ENCODE measurements at places on chromosomes 3 and 15.

- peak; percentile 14 for DNase-seq
Observed at GRCh38 chr15:22979238-22980188, 655 bp downstream of the CYFIP1 start.

DNA sequence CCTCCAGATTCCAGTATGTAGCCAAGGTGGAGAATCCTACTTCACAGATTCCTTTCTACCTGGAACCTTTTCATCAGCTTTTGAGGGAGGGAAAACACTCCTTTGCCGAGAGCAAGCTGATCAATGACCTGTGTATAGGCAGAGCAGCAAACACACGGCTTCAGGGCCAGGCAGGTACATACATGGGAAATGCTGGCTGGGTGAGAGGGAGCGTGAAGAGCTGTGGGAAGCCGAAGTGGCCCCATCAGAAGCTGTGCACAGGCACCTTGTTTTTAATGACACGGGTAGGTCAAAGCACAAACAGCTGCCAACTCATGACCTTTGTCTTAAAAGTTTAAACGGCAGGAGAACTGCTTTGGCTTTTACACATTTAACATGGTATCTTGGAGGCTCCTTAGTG is 25.3 kb downstream of the STARD5 start:
- DNase-seq: no peak

DNA sequence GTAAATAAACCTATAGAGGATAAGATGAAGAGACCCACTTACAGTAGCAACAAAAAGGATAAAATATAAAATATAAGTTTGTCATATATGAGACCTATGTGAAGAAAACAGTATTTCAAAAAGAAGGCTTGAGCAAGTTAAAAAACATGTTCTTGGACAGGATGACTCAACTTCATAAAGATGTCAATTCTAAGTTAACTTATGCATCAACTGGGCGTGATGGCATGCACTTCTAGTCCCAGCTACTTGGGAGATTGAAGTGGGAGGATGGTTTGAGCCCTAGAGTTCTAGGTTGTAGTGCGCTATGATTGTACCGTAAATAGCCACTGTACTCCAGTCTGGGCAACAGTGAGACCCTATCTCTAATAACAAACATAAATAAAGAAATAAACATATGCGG is 59.7 kb downstream of the PDCD6IP start:
- no peak for DNase-seq

DNA sequence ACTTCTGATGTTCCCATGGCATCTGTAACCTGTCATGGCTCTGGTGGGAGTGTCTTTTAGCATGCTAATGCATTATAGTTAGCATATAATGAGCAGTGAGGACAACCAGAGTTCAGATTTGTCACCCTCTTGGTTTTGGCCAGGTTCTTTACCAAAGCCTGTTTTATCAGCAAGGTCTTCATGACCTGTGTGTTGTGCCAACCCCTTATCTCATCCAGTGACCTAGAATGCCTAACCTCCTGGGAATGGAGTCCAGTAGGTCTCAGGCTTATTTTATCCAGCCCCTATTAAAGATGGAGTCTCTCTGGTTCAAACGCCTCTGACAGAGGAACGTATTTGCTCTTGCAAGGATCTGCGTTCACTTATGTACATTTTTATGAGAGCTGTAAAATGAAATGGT is 60.3 kb upstream of the UTS2B start:
- DNase-seq: no peak

GRCh38 chr15:87722941-87723691 is 533.4 kb downstream of the NTRK3 start:
- no peak for DNase-seq

DNA sequence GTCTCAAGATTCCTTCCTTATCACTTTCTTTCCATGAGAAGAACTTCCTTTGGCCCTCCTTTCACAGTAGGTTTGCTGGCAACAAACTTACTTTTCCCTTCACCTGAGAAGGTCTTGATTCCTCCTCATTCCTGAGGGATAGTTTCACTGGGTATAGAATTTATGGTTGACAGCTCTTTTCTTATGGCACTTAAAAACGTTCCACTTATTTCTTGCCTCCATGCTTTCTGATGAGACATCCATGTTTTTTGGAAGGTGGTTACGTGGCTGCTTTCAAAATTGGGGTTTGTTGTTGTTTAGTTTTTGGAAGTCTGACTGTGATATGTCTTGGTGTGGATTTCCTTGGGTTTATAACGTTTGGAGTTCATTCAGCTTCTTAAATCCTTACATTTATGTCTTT is 8.2 kb upstream of the PLXNA1 start:
- DNase-seq: no peak

DNA sequence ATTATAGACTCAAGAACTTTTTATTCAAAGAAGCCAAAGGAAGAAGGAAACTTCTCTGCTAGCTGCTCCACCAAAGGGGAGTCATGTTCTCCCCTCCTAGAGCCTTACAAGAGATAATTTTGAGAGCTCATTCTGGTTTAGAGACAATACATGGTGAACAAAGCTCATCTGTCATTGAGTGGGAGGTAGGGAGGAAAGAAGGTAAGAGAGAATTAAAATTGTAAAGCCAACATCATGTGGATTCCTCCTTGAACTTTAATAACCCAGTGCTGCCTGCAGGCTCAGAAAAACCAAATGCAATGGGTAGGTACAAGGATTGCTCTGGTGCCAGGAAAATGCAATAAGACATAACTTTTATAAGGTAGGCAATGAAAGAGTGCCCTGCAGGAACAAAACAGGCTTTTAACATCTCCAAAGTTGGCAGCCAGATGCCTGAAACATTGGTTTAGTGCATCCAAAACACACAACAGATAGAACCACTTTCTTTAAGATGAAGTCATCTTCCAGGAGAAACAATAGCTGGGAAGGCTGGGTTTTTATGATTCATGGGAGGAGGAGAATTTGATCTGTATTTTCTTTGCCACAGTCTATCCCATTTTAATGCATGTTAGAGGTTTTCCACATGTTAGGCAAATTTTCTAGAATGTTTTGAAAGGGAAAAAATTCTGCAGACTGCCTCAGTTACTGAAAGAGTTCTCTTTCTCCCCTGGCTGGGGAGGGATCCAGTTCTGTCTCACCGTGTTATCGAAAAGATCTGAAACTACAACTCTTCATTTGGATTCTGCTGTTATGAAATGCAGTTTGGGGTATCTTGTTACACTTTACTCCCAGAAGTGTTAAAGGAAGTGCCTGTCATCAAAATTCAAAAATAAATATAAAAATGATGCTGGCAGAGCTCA is 11.3 kb upstream of the ARHGEF3 start:
- no peak for DNase-seq

GRCh38 chr3:42730294-42730693 is 27.7 kb upstream of the HHATL start:
- DNase-seq: no peak

DNA sequence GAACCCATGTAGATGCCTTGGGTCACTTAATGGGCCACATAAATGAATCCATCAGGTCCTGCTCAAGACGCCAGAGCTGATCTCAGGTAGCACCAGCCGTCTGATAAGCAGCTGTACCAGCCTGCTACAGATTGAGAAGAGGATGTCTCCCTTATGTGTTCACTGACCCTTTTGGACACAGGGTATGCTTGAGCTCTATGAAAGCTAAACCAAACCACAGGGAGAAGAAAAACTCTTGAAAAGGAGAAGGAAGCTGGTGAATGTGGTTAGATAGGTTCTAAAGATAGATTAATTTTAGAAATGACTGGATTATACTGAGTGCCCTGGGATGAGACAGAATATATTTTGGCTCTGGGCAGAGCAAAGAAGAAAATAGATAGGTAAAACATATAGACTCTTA is 187.5 kb downstream of the SPATA16 start:
- no peak for DNase-seq

DNA sequence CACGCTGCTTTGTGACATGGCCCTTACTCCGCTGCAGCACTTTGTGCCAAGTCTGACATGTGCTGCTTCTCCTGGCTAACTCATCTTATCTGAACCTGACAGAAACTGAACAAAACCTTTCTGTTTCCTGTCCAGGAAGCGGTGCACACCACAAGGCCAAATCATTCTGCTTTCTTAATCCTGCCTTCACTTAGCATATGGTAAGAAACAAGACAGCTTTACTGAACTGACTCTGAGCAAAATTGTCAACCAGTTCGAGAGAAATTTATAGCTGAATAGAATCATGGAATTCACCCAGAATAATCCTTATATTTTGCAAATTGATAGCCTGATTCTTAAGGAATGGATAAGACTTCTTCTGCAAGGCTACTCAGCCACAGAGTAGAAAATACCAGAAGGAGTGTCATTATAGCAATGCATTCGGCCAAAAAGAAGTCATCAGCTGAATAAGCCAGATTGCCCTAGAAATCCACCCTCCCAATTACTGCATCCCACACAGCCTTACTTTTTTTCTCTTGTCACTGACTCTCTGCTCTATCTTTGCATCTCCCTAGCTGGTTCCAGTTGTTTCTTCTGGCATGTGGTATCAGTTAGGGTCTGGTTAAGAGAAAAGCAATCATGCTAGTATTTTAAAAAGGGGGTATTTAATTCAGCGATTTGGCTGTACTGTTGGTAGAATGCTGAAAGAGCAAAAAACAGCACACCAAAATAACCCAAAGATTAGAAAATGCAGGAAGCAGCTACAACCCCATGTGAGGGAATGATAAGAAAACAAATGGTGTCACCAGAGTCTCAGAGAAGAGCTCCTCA is 41.6 kb upstream of the STRIT1 start:
- no peak for DNase-seq

GRCh38 chr3:6260551-6261191 is 600.2 kb upstream of the GRM7 start:
- DNase-seq: no peak

GRCh38 chr3:112314649-112315048 is 18.3 kb upstream of the CD200 start:
- no peak for DNase-seq

GRCh38 chr3:125683067-125683829 is 88.0 kb upstream of the OSBPL11 start:
- DNase-seq: no peak

DNA sequence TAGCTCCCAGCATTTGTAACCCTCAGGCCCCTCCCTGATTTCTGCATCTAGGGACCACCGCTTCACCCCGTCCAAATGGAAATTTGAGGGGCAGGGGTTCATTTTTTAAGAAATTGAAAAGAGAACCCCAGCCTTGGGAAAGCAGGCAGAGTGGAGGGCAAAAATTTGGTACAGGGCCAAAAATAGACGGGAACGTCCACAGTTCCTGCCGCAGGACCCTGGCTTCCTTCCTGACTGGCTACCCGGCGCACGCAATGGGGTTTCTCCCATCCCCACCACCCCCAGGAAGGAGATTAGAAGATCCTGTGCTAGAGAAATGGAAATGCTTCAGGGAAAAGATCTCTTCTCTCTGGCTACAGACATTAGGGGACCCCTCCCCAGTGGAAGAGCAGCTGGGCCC is 20.9 kb downstream of the GP9 start:
- DNase-seq: no peak

DNA sequence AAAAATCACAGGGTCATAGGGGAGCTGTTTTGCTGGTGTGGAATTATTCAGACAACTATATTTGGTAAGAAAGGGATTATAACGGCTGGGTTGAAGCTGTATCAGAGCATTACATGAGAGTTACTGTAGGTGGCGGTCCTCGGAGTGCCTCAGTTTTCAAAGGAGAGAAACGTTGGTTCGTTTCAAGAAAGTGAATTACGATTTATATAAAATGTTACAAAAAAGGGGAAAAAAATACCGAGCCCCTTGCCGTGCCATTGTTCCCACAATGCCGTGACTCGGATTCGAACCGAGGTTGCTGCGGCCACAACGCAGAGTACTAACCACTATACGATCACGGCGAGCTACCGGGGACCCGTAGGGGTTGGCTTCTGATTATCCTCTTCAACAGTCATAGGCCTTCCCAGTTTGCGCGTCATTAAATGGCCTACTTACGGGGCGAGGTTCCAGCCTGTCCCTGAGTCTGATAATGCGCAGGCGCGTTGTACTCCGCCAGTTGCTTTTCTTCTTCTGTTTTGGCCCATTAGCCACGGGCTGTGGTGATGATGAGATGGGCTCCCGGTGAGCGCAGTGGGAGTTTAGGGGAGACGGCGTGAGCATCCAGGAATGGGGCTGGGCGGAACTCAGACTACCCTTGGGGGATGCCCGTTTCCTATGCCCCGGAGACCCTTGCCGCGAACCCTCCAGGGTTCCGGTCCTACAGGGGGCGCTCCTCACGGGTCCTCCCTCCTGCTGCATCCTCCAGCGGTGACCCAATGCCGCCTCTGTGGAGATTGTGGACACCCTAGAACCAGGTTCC is 10.8 kb upstream of the SHF start:
- DNase-seq: peak; percentile 92

GRCh38 chr3:169387751-169388696 is 275.5 kb downstream of the MECOM start:
- DNase-seq: no peak

DNA sequence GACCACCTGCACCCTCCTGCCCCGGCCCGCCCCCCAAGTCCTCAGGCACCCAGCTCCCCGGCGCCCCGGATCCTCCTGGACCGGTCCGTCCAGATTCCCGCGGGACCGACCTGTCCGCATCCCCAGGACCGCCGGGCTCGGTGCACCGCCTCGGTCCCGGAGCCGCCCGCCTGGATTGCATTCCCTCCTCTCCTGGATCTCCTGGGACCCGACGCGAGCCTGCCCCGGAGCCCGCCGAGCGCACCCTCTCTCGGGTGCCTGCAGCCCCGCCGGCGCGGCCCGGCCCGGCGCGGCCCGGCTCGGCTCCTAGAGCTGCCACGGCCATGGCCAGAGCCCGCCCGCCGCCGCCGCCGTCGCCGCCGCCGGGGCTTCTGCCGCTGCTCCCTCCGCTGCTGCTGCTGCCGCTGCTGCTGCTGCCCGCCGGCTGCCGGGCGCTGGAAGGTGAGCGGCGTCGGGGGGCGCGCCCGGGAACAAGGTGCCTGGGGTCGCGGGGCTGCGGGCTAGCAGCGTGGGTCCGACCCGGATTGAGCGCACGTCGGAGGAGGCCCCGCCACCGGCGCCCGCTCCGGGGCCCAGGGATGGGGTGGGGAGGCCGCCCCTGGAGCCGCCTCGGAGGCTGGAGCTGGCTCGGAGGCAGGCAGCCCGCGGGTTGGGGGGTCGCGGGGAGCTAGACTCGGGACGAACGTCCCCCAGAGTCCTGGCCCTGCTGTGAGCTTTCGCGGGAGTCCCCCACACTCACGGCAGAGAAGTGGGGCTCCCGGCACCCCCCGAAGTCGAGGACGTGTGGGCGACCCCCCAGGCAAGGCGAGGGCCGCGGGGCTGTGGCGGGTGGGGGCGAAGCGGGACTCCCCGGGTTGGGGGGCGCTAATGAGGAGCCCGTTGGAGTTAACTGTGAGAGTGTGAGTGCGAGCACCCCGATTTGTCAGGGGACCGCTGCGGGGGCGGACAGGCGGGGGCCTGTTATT is 610 bp downstream of the EPHB3 start:
- no peak for DNase-seq

GRCh38 chr15:80308002-80308401 is 56.0 kb upstream of the CTXND1 start:
- no peak for DNase-seq

All from activated CD4-positive, alpha-beta T cell treated with anti-CD3 and anti-CD28 coated beads for 4 hours (primary cell).